Right lobe of liver (tissue), 6 donors: ENCODE measurements at places on chromosomes 7 and 10. TPM values are rescaled to one million over a fixed set of nuclear protein-coding genes. Genes with fewer than 3 reads are reported as not detected.

The PDCD11 gene
- 11.7 TPM for total RNA-seq

The ZSCAN25 gene
- 6.4 TPM for total RNA-seq

The NEBL gene
- total RNA-seq: 6.6 TPM

The RNF32 gene
- total RNA-seq: 0.62 TPM

The PHF14 gene
- 13.5 TPM for total RNA-seq

The PRSS2 gene
- total RNA-seq: not detected

The CUZD1 gene
- total RNA-seq: not detected

The ZNF800 gene
- 32.3 TPM for total RNA-seq

The FKBP6 gene
- total RNA-seq: not detected

The C10orf53 gene
- total RNA-seq: not detected

The GIMAP6 gene
- total RNA-seq: 9.0 TPM

The PIK3CG gene
- total RNA-seq: 0.58 TPM

The PLEKHS1 gene
- total RNA-seq: not detected

The SLC35G1 gene
- 5.1 TPM for total RNA-seq

The COL13A1 gene
- 0.22 TPM for total RNA-seq

The CYP26A1 gene
- 10.3 TPM for total RNA-seq

The TBX20 gene
- total RNA-seq: 1.0 TPM

The SEMA4G gene
- total RNA-seq: 34.1 TPM

The TWIST1 gene
- not detected for total RNA-seq

The SPDYE1 gene
- total RNA-seq: not detected

The ENTPD7 gene
- total RNA-seq: 11.4 TPM

The TMEM213 gene
- total RNA-seq: not detected

The CALHM3 gene
- not detected for total RNA-seq

The SPACDR gene
- total RNA-seq: not detected

The CELF2 gene
- total RNA-seq: 5.2 TPM

The LRWD1 gene
- 15.4 TPM for total RNA-seq

The BLNK gene
- 34.5 TPM for total RNA-seq

The PTPN20 gene
- 0.44 TPM for total RNA-seq

The VENTX gene
- 0.38 TPM for total RNA-seq

The PPP1R3C gene
- 158 TPM for total RNA-seq

The MOGAT3 gene
- 14.6 TPM for total RNA-seq

The MKI67 gene
- total RNA-seq: 2.6 TPM

The BBIP1 gene
- 13.4 TPM for total RNA-seq

The VSIR gene
- total RNA-seq: 8.1 TPM

The TRDMT1 gene
- total RNA-seq: 0.79 TPM

The OR2A42 gene
- not detected for total RNA-seq

The PLPP4 gene
- 0.37 TPM for total RNA-seq

The HKDC1 gene
- total RNA-seq: 0.88 TPM

The FXYD4 gene
- not detected for total RNA-seq

The TUBB8 gene
- not detected for total RNA-seq

The SLC18A3 gene
- total RNA-seq: not detected

The DDIT4 gene
- 51.7 TPM for total RNA-seq

The EBLN1 gene
- not detected for total RNA-seq

The VPS26A gene
- 15.3 TPM for total RNA-seq

The WNT2 gene
- 0.51 TPM for total RNA-seq

The SUN1 gene
- 34.3 TPM for total RNA-seq

The LIPM gene
- total RNA-seq: not detected

The CYP2E1 gene
- total RNA-seq: 3,856 TPM

The NODAL gene
- total RNA-seq: not detected

The PIK3AP1 gene
- 197 TPM for total RNA-seq

The USP54 gene
- total RNA-seq: 1.5 TPM

The FLNC gene
- total RNA-seq: 1.3 TPM

The VPS50 gene
- total RNA-seq: 19.1 TPM

The MACC1 gene
- total RNA-seq: 0.32 TPM

The STEAP2 gene
- total RNA-seq: 7.6 TPM

The HOXA11 gene
- total RNA-seq: not detected

The FAM20C gene
- 36.3 TPM for total RNA-seq
